HEK293T (cell line): ENCODE measurements at places on chromosomes 16 and 17.

GRCh38 chr17:71052971-71053370 is 883.6 kb downstream of the KCNJ2 start:
- no peak for DNase-seq

GRCh38 chr16:55655897-55656681 is at the start of gene SLC6A2:
SLC6A2 (plus strand) TSS chr16:55655988; CDS start chr16:55656695, 707 bp downstream.
- peak; percentile 34 for DNase-seq

- no peak for DNase-seq
Observed at GRCh38 chr16:14416184-14416583, 213.9 kb downstream of the PARN start.

DNA sequence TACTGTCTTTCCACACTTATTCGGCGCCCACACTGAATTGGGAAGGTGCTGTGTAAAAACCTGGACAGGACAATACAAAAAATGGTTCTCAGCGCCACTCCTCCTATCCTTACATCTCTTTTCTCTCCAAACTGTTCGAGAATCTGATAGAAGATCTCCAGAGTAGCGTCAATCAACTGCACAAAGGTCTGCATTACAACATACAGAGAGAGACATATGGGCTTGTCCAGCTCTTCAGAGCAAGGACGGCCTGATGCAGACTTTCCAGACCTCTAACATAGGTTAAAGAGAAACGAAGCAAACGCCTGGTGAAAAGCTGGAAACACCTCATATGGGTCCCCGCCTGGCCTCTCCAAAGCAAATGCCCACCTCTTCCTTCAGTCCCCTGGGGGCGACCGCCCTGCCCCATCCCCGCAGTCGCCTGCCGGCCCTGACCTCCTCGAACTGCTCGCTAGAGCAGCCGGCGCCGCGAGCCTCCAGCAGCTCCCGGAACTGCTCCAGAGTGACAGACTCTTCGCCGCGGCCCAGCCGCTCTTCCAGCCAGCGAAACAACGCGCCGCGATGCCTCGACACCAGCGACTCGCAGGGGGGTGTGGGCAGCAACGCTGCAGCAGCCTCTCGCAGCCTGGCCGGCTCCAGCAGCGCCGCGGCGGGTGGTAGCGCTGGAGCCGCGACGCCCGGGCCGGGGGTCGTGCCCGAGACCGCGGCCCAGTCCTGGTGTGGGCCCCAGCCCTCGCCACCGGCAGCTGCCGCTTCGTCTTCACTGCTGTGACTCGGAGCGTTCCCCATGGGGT is 526 bp downstream of the ZZEF1 start:
- DNase-seq = peak; percentile 44

DNA sequence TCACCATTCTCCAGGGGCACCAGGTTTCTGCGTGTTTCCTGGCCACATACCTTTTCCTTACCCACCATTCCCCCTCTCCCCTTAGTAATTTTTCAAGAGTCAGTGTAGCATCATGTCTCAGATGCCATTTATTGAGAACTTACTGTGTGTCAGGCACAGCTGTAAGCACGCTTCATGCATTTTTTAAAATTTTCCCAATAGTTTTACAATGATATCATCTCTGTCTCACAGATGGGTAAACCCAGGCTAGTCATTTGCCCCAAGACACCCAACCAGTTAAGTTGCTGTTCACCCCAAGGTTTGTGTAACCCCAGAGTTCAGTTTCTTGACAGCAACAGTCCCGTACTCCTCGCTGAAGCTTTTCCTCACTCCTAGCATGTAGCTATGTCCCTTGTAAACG is 56.4 kb upstream of the IRX3 start:
- DNase-seq = no peak
